ENCODE measurements at places on chromosomes 16 and 17.

- no peak for DNase-seq
Observed at GRCh38 chr17:30226878-30227277, 8.6 kb downstream of the SLC6A4 start.

DNA sequence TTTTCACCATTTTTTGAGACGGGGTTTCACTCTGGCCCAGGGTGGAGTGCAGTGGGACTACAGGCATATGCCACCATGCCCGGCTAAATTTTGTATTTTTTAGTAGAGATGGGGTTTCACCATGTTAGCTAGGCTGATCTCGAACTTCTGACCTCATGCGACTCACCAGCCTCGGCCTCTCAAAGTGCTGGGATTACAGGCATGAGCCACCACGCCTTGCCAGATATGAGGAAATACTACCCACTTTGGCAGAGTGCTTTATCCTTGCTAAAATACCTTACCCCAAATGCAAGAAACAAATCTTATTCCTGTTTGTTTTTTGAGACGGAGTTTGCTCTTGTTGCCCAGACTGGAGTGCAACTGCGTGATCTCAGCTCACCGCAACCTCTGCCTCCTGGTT is 62.9 kb upstream of the MGAT5B start:
- no peak for DNase-seq

GRCh38 chr16:65782611-65783600 is 583.6 kb upstream of the CDH5 start:
- no peak for DNase-seq

DNA sequence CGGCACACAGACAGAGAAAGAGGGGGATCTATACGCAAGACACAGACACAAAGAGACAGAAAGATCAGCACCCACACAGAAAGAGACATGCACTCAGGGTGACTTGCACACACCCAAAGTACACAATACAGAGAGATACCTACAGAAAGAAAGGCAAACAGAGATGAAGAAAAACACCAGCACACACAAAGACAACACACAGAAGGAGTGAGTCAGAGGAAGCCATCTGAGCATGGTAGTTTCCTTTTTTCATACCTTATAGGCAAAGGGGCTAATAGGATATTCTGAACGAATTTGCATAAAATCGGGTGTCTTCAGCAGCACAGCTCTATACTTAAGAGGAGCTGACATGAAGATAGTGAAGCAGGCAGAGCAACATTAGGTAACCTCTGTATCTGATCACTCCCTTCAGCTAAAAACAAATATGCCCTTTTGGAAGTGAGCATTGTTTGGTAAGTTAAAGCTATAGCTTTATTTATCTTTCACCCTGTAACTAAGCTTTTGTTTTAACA is 198.6 kb downstream of the AATF start:
- no peak for DNase-seq

DNA sequence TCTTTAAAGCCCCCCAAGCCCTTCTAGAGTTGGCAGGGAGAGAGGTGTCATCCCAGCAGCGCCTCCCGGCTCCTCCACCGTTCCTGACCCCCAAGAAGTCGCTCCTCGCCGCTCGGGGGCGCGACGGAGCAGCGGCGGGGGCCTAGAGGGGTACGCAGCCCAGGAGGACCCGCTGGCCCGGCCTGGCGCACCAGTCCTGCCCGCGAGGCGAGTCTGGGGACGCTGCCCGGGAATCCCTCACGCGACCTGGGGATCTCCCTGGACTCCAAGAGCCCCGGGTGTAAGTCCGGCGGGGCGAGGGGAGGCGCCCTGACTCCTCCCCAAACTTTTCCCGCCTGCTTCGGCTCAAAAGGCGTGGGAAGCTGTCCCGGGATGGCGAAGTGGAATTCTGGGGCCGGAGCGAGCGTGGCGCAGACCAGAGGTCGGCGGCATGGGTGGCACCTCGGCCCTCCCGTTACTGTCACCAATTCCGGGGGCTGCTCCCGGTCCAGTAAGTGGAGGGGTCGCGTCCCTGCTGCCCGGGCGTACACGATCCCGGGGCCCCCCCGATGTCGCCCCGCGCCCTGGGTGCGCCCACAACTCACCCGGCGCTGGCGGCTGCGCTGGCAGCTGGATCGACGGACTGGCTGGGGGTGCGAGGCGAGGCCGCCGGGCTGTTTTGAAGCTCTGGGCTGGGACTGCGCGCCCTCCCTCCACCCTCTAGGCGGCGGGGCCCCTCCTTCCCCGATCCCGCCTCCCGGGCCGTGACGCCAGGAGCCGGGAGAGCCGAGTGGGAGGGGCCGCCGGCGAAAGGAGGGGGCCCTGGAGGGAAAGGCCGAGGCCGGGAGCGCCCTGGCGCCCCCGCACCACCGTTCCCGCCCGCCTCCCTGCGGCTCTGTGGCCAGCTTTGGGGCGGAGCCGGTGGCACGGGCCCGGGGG is at the start of gene EMP2:
TSS of gene EMP2 (minus strand) at position 634 of the 918 bp plus-strand sequence. CDS start 32,981 bp downstream, outside the sequence.
- peak; percentile 88 for DNase-seq

GRCh38 chr17:16980813-16981731 is 9.2 kb upstream of the TNFRSF13B start:
- no peak for DNase-seq

DNA sequence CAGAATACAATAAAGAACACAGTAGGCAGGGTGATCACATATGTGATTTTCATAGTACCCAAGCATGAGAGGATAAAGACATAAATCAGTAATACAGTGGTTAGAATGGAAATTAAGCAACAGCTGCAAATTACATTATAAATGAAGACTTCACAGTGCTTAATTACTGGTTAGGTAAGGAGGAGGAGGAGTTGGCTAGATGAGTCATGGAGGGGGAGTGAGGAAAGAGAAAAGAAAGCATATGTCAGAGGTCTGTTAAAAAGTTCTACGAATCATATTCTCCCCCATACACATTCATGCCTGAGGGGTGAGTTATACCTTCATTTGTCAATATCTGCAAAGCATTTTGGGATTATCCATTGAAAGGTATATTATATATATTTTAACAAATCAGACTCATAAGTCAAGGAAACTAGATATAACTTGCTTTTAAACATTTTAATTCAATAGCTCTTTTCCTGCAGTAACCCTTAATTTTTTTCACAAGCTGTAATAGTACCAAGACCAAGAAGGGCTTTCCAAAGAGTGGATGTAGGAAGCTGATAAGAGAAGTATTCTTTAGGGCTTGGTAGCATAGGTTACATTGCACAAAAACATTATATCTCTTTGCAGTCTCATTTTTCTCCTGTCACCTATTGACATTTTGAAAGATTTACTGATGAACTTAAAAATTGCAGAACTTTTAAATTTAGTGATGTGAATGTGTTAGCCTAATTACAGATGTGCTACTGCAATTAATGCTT is 99.3 kb downstream of the STXBP4 start:
- DNase-seq = no peak

DNA sequence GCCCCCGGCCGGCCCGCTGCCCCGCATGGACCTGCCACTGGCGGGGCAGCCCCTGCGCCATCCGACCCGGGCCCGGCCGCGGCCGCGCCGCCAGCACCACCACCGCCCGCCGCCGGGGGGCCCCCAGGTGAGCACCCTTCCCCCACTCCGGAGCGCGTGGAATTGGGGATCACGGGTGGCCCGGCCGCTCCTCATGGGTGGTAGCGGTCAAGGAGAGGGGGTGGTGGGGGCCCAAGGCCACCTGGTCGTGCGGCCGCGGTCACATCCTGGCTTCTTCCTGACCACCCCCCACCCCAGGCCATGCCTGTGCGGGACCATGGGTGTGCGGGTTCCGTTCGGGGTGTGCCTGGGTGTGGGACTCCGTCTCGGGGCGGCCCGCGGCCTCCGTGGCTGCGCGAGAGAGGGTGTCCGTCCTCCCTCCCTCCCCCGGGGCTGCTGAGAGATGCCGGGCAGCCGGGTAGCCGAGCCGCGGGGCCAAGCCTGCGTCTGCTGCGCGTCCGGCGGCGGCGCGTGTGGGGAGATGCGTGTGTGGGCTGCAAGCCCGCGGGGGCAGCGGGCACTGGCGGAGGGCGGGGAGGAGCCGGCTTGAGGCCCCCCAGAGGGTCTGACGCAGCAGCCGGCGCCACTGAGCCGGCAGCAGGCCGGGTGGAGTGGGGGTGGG is 6.8 kb downstream of the ACD start:
- DNase-seq = no peak

DNA sequence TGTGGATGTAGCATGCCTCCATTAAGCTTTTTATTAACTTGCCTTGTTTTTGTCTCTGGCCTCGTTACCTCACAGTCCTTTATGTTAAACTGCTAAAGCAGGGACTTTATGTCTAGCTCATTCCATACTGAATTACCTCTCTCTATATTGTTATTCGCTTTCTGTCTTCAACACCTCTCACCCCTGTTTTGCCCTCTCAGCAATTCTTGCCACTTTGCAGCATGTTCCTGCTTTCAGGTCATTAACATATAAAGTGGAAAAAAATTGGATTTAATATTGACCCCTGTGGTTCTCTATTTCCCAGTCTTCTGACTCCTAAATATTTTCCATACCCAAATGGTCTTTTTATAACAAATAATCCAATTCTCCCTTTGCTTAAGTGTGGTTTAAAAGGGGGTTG is 810.4 kb upstream of the KIF2B start:
- DNase-seq = no peak
